Hematopoietic multipotent progenitor cell treated with erythropoietin and hydrocortisone succinate and interleukin-3 and kit ligand, for 15 days (in vitro differentiated cells): ENCODE measurements at places on chromosomes 13 and 19.
A peak's percentile ranks its signal among the peaks of the same experiment; 100 is the strongest.

DNA sequence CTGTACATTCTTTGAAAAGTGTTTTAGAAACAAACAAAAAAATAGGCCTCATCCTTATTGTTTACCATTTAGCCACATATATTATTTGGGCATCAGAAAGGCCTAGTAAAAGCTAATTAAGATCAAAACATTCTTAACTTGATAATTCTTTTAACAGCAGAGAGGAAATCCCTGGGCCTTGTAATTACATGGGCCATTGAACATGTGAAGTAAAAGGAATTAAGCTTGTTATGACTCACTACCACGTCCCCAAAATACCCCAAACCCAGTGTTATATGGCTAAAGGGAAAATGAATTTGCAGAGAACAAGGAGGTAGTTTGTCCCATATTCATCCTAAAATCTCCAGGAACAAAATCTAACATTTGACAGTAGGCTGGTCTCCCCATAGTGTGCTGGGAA, 439.8 kb downstream of the ITGBL1 start:
- no peak for DNase-seq

GRCh38 chr13:110387451-110388107, 80.5 kb downstream of the COL4A2 start:
- no peak for DNase-seq

GRCh38 chr13:112510002-112510780, 77.8 kb downstream of the TUBGCP3 start:
- peak; percentile 35 for DNase-seq

DNA sequence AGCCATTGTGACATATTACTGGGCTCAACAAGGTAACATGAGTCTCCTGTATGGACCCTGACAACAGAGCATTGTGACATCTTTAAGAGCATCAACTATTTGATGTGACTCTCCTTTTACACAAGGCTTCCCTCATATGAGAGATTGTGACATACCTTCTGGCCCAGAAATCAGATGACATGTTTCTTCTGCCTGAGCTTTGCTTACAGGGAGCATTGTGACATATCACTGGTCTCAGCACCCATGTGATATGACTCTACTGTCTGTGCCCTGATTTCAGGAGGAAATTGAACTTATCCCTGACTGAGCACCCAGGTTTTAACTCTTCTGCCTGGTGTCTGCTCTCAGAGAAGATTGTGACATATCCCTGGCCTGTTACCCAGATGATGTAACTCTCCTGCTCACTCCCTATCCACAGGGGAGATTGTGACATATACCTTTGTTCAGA, 15.9 kb upstream of the ZNF681 start:
- DNase-seq = no peak

- no peak for DNase-seq
Measured at GRCh38 chr13:30882026-30882850, 23.8 kb upstream of the MEDAG start.

DNA sequence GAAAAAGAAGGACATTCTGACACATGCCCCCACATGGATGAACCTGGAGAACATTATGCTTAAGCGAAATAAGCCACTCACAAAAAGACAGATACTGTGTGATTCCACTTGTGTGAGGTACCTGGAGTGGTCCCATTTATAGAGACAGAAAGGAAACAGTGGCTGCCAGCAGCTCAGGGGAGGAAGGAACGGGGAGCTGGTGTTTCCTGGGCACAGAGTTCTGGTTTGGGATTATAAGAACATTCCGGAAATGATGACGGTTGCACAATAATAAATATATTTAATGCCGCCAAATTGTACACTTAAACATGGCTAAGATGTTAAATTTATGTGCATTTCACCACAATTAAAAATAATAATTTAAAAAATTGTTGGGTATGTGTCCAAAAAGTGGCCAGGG, 33.0 kb downstream of the SERP2 start:
- no peak for DNase-seq

- no peak for DNase-seq
Measured at GRCh38 chr13:107231944-107232343, 664.0 kb upstream of the ARGLU1 start.

DNA sequence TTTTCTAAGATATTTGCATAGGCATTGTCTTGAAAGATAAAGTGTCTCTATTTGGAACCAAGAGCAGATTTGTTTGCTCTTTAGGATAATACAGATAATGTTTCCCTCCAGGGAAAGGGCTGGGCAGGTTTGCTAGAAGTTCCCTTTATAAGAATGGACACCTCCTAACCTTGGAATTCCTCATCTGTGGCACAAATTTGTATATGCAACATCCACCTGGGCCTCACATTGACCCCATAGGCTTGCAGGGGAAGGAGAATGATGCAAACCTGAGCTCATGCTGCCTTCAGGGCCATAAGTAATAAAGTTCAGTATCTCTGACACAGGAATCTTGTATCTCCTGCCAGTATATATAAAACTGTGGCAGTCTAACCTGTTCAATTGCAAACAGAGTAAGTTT, 508.4 kb upstream of the MIR17HG start:
- no peak for DNase-seq

- peak; percentile 4 for DNase-seq
Measured at GRCh38 chr13:60164234-60164889, 634 bp upstream of the DIAPH3 start.

DNA sequence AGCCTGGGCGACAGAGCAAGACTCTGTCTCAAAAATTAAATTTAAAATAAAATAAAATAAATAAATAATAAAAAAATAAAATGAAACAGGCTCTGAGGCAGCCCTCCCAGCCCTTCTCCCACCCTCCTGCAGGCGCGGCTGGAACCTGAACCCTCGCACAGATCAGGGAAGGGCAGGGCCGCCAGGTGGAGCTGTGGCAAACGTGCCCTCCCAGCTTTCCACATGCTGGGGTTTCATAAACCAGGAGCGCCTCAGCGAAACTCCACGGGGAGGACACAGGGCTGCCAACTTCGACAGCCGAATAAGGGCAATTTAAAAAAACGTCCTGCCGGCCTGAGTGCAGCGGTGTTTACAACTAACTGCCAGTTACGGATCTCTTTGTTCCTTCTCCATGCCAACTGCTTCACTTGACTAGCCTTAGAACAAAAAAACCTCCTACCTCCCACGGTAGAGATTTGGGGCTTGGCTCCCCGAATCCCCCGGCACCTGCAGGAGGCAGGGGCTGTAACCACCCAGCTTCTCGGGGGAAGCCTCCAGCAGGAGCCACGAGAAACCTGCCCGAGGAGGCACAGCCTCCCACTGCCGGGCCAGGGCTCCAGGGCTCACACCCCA, 15.9 kb downstream of the ZNF787 start:
- DNase-seq = peak; percentile 71

DNA sequence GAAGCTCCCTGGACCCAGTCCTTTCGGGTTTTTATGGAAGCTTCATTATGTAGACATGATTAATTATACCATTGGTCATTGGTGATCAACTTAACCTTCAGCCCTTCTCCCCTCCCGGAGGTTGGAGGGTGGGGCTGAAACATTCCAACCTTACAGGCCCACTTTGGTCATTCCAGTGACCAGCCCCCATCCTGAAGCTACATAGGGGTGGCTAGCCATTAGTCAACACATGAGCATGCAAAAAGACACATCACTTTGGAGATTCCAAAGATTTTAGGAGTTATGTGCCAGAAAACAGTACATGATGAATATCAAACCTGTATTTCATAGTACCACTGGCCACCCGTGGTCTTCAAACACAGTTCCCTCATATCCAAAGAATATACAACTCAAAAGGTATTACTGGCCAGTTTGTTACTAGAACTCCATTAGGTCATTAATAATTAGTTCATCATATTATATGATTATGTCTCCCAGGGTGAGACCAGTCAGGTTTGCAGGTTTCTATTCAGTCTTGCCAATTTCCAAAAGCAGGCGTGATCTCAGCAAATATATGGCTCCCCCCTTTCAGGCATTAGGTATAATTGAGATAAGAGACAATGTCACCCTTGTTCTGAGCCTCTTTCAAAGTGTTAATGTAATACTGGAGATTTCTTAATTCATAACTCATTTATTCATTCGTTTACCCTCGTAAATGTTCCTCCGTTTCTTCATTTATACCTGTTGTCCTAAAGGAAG, 11.1 kb downstream of the PPP5C start:
- no peak for DNase-seq

- peak; percentile 70 for DNase-seq
Measured at GRCh38 chr19:42132851-42133528, 744 bp upstream of the POU2F2 start.

DNA sequence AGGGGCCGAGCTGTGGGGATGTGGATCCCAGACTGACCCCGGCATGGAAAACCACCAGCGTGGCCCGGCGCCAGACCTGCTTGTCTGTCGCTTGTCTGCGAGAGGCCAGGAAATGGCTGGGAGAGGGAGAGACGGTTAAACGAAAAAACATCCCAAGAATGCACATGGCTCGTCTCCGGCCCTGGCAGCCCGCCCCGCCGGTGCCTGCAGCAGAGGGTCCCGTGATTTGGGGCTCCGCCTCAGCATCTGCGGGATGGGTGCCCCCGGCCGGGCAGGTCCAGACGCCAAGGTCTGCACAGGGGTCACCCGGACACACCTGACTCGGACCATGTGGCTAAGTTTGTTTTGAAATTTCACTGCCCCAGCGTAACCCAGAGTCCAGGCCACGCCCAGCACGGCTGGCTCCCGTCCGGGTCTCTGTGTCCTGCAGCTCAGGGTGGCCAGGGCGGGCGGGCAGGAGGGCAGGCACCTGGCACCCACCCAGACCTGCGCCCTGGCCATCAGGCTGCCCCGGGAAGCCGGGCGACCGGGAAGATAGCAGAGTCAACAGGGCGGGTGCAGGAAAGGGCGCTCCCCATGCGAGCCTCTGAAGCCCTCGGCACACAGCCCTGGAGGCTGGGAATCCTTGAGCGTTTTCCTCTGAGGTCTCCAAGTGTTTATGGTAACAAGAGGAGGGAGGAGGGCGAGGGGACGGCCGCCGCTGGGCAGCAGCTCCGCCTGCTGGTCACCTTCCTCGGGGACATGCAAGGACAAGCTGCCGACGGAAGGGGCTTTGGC, 103.2 kb downstream of the GADD45B start:
- no peak for DNase-seq

- DNase-seq = no peak
Measured at GRCh38 chr13:21698817-21699679, 28.2 kb downstream of the FGF9 start.

GRCh38 chr19:12774588-12775555, at the start of gene HOOK2:
Gene HOOK2 (minus strand): TSS chr19:12775552. CDS start chr19:12775449, 103 bp downstream.
- no peak for DNase-seq

GRCh38 chr13:113863524-113864272, at the start of gene GAS6:
Gene GAS6 (minus strand): TSS chr13:113864076. CDS start chr13:113863920, 156 bp downstream.
- no peak for DNase-seq

GRCh38 chr13:51437550-51438127, 15.2 kb downstream of the INTS6 start:
- no peak for DNase-seq

DNA sequence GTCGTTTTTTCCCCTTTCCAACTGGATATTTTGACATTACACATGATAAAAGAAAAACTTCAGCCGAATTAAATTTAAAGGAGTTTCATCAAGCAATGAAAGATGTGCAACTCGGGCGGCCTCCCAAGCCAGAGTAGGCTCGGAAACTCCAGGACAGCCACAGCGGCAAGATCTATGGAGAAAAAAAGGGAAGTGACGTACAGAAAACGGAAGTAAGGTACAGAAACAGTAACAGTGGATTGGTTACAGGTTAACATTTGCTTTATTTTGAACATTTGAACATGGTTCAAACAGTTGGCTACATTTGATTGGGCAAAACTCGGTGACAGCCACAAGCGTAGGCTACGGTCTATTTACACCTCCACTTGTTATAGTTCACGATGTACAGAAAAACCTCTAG, 30.5 kb upstream of the FAM124A start:
- DNase-seq = no peak

DNA sequence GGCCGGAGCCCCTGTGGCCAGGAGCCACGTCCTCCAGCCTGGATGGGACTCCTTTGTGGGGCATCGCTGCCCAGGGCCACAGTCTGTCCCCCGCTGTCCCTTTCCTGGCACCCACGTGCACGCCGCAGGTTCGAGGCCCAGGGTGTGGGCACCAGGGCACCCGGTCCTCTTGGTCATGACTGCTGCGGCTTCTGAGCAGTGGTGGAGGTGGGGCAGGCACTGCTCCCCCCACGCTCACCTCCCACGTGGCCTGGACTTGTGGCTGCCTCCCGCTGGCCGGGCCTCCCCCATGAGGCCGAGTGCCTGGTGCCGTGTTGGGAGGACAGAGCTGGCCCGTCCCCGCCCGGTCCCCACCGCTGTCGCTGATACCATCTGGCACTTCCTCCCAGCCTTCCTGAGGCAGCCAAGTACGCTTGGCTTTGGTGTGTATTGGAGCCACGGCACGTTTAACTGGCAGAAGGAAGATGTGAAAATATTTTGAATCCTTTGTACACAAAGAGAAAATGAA, 12.8 kb downstream of the SPPL2B start:
- DNase-seq = no peak

GRCh38 chr13:23020246-23020843, 160.4 kb upstream of the SGCG start:
- DNase-seq = peak; percentile 23

- DNase-seq = no peak
Measured at GRCh38 chr13:76667551-76667950, 218.7 kb downstream of the KCTD12 start.

DNA sequence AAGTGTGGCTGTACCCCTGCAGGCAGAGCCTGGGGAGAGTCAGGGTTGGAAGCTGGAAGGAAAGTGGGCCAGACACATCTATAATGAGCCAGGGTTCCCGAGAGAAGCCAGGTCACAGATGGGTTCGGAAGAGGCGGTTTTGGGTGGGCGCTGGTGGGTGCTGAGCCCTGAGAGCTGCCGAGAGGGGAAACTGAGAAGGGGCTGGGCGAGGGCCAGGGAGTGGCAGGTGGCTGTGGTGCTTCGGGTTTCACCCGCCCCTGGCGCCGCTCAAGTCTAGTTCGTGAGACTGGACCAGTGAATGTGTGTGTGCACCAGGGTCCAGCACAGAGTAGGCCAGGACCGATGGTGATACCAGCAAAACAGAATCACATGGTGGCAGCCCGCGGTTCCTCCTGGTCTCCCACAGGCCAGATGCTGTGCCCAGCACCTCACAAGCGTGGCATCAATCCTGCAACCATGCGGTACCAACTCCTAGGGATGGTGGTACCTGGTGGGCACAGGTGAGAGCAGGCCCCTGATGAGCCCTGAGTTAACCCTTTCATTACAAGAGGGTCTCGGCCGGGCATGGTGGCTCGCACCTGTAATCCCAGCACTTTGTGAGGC, 1.8 kb upstream of the LRRC4B start:
- DNase-seq = no peak

GRCh38 chr13:33100886-33101285, 84.7 kb downstream of the KL start:
- no peak for DNase-seq

DNA sequence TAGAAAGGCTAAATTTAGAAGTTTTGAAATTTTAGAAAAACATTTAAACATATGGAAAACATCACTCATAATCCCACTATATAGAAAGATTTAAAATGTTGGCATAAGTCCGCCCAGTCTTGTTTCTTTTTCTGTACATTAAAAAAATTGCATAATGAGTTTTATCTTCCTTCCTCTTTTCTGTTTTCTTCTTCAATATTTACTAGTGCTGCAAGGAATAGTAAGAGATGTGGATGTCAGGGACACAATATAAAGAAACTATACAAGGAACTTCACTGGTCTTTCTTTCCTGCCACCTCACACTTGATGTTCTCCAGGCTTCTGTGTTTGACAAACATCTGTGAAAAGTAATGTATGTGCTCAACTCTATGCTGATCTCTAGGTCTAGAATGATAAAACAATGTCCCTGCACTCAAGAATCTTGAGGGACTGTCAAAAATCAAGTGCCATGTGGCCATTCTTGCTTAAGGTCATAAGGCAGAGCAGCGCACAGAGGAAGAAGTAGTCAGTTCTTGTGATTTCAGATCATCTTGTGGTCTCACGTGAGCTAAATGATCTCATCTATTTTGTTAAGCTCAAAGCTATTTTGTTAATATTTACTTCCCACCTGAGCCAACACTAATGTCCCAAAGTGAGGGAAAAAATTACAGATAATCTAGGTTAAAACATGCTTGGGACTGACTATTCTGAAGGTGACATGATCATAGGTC, 186.9 kb upstream of the OBI1 start:
- DNase-seq = no peak
